ENCODE measurements at places on chromosomes 2 and 18.
A peak's percentile ranks its signal among the peaks of the same experiment; 100 is the strongest.

GRCh38 chr2:128324897-128325410 is 6.3 kb upstream of the HS6ST1 start:
- no peak for DNase-seq

GRCh38 chr18:37716106-37716735 is 150.6 kb upstream of the CELF4 start:
- no peak for DNase-seq

- DNase-seq: no peak
These were observed 125.9 kb downstream of the BCL2L11 start for GRCh38 chr2:111246620-111247061.

GRCh38 chr2:41896186-41896846 is 151.5 kb upstream of the PKDCC start:
- no peak for DNase-seq

GRCh38 chr2:15979051-15979758 is 38.9 kb downstream of the MYCN start:
- DNase-seq: no peak

DNA sequence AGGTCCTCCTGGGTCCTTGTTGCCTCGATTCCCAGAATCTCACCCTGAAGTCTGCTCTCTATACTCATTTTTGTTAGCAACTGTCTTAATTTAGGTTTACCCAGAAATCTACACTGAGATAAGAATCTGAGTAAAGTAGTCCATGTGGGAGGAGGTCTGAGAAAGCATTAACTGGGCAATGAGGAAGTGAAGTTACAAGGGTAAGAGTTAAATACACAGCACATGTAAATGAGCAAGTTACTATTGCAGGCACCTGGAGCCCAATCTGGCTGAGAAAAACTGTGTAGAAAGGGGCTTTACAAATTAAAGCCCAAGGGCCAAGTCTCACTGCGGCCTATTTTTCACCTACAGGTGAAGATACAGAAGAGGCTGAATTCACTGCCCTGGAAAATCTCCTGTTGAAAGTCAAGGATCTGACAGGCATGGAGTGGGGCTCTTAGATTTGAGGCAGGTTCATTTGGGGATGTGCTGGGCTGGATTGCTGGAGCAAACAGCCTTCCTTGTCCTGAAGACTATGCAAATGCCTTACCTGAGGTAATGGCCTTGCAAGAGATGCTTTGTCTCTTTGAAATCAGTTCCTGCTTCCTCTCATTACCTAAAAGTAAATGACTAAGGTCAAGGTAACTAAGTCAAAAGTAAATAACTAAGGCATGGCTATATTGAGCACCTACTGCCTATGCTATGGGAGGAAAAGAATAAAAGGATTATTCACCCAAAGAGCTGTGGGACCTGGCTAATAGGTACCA is 84.4 kb upstream of the DYNAP start:
- DNase-seq: no peak

DNA sequence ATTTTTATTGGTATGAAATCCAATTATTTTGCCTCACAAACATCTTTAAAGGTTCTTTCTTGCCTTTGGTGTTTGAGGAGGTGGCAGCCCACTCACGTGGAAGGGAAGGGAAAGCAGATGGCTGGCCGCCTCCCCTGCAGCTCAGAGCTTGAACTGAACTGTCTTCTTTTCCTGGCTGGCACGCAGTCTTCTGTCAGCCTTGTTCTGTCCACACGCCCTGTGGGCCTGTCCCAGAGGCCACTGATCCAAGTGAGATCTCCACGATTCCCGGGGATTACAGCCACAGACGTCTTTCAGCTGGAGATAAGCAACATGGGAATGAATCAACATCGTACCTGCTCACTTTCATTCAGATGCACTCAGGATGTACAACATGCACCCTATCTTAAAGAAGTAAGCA is 73.3 kb downstream of the TMEM18 start:
- no peak for DNase-seq

DNA sequence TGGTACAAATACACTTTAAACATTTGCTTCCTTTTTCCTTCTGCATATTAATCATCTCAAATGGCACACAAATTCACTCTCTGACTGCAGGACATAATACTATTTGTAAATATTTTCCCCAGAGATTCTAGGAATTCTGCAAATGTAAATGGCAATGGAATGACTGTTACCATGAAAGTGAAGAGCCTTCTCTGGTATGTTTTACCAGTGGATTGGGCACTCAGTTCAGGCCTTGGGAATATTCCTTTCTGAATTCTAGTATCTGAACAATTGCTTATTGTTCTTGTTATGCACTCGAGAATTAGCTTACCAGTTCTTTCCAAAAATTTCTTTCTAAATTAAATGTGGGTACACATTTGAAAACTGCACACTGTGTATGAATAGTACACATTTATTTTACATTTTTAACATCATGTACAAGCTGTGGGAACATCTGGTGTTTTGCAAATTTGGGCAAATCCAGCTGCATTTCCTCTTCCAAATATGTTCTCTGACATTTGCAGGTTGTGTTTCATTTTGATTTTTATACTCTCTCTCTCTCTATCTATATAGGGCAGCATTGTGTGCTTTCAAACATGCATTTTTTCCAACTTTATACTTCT is 289.1 kb downstream of the NBAS start:
- no peak for DNase-seq

- DNase-seq: peak; percentile 43
These were observed 8.8 kb downstream of the RTP5 start for GRCh38 chr2:241877989-241878970.

- DNase-seq: no peak
These were observed 31.0 kb upstream of the SPATS2L start for GRCh38 chr2:200275295-200276013.

GRCh38 chr2:112582314-112582746 is 2.1 kb upstream of the CHCHD5 start:
- no peak for DNase-seq

DNA sequence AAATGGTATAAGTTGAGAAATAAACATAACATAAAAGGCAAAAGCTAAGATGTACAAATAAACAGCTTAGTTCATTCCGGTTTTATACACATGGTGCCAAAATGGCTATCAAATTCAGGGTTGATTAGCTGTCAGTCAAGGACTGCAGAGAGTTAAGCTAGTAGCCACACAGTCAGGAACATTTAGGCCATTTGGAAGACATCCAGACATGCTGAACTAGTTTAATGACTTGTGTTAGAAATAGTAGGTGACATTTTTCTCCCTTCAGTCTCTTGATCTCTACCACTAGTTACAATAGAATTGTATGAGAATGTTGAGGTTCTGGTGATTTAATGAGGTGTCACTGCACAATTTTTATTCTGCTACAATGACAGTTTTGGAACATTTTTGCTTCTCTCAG is 394.4 kb upstream of the SPHKAP start:
- DNase-seq: no peak

GRCh38 chr2:150997066-150997465 is 264.6 kb downstream of the RBM43 start:
- DNase-seq: no peak

DNA sequence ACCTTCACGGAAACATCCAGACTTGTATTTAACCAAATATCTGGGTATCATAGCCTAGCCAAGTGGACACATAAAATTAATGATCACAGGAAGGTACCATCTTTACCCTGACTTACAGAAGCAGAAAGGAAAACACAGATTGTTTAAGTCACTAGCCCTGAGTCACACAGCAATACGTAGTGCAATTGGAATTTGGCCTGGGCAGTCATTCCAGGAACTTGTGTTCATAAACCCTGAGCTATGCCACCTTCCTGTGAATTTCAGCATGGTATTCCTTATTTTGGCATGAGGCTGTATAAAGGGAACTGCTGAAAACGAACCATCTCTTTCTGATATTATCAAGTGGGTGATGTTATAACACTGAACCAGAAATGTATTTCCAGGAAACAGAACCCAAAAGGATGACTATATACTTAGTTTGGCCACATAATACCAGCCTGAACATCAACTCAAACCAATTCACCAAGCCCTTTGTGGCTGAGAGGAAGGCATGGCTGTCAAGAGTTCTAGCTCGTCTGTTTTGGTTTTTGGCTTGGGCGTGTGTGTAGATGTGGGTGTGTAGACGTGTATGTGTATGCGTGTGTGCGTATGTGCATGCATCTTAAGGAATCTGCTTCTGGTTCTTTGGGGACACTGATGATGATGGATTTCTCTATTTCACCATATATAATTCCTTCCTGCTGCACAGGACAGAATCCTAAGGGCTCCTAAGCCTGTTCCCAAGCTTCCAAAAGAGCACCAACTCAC is 533.4 kb upstream of the ID2 start:
- DNase-seq: no peak

DNA sequence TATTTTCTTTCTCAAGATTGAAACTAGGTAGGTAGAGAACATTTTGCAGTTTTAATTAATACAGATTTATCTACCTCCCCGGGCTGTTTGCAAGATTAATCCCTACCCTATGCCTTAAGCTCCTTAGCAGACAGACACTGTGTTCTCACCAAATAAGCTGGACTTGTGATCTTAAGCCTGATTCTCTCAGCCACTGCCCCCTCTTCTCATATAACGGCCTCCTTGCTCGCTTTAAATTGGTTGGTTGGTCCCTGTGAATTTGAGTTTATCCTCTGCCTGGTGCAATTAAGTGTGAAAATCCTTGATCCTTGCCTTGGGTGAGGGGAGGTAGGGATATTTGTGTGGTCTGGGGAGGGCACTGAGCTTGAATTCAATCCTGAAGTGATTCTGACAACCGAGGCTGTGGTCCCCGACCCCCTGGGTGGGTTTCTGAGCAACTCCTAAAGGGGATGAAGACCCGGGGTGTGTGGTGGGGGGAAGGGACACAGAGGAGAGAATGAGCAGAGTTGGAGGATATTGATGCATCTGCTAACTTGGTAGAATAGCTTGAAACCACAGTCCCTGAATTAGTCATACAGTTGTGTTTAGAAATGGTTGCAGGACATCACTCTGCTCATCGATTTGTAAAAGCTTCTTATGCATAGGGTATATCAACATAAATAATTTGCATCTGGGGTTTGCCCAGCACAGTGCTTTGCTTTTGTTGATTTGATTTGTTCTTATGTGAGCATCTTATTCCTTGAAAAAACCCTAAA is 36.9 kb upstream of the NCKAP5 start:
- DNase-seq: no peak

DNA sequence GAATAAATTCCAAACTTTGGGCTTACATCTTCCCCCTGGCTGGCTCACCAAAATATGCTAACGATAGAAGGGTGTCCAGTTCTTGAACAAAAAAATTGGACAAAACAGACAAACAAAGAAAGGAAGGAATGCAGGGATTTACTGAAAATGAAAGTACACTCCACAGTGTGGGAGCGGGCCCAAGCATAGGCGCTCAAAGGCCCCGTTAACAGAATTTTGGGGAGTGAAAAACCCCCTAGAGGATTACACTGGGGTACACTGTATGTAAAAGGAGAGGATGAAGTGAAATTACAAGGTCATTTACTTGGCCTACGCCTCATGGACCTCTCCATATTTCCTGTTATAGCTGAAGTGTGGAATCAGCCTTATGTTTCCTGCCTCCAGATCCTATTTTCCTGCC is 899.7 kb downstream of the DSC3 start:
- DNase-seq: no peak

- no peak for DNase-seq
These were observed 335.5 kb upstream of the NT5C1B start for GRCh38 chr2:18924886-18925285.

- DNase-seq: no peak
These were observed 105.0 kb upstream of the CCDC150 start for GRCh38 chr2:196534495-196534894.

GRCh38 chr2:85066874-85067351 is 66.3 kb upstream of the TCF7L1 start:
- no peak for DNase-seq

DNA sequence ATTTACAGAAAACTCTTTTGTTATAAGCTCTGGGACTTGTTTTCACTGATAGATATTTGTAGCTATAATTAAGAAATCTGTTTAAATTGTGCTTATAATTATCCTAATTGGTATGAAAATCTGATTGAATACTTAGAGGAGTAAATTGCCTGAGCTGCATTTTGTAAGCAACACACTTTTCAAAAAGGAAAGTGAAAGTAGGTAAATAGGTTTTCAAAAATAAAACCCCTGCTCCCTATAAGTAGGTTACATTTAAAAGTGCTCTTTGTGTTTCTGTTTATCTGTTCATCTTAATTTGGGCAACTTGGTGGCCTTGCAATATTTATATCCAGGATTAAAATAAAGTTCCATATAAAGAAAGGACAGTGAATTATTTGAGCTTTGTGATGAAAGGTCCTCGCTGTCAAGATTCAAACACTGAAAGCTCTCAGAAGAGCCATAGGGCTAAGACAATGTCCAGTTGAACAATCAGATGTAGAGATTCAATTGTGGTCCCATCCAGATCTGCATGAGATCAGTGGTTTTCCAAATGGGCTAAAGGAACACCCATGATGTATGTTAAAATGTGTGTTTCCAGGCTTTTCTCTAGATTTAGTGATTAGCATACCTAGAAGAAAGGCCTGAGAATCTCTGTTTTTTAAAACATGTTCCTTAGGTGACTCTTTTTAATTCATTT is 371.6 kb downstream of the RPRM start:
- no peak for DNase-seq

- no peak for DNase-seq
These were observed 123.1 kb downstream of the PRPF40A start for GRCh38 chr2:152594022-152594766.

GRCh38 chr18:40867459-40867858 is 1087.6 kb upstream of the PIK3C3 start:
- no peak for DNase-seq

DNA sequence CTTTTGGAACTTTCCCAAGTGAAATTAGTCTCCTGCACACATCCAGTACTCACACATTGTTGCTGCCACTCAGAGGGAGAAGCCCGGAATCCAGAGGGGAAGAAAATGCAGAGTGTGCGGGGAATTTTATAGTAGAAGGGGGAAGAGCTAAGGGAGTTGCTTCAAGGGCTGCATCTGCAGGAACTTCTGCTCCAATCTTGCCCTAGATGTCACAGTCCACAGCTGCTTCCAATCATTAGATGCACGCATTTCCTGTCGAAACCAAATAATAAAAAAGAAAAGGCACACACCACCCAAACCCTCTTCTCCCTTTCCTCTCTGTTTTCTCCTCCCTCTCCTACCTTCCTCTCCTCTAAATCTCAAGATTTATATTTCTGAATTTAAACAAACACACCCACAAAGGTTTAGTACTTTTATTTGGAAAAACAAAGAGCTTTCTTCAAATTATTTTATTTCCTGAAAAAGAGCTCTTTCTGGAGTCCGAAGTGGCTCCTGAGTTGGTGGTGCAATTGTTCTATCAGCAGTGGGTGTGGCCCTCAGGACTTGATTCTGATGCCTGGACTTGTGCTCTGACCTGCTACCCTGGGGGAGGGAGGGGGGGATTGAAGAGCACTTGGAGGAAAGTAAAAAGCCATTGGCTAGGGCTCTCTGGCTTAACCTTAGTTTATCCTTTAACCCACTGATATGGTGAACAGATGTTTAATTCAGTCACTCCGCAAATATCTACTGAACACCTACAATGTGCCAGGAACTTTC is 72.0 kb downstream of the KCNE4 start:
- no peak for DNase-seq

DNA sequence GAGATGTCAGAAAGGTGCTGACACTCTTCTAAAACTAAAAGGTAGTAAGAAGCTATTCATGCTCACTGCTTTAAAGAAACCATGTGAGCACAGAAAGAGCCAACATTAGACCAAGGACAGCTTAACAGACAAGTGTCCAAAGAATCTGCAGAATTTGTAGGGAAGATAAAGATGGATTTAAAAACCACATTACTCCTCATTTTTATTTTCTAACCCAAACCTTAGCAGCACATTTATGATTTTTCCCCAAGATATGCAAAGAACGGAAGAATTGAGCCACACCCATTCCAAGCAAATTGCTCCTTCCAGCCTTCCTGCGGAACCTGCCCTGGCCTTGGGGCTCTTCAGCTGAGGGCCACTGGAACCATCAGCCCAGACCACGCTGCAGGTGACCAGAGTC is 26.9 kb downstream of the MBP start:
- no peak for DNase-seq
